Amniotic epithelial cell (primary cell): ENCODE measurements at places on chromosomes 6 and 20.

DNA sequence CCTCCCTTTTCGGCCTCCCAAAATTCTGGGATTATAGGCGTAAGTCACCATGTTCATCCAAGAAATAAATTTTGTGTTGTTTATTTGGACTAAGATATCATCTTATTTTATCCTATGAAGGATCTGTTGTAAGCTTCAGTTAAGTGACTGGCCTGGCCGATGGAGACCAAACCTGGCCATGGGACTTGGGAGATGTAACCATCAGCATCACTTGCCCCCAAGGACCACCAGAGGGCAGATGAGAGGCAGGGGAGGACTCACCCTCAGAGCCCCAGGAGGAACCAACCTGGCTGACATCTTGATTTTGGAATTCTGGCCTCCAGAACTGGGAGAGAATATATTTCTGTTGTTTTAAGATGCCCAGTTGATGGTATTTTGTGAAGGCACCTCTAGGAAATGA is 266.7 kb downstream of the CDH26 start:
- DNase-seq = no peak

DNA sequence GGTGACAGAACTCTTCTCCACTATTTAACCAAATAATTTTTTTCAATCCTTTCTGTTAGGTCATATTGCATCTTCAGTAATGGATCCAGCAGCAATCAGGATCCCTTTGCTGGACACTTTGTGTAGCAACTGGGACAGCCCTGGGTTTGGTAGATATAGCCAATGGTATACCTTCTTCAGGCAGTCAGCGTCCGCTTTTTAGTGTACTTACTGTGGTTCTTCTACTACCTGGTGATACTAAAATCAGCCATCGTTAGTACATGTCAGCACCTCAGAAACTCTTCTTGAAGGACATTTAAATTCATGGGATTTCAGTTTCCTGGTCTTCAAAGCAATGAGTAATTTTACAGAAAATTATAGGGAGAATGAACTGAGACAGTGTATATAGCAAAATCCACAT is 93.5 kb downstream of the ADGRG6 start:
- DNase-seq = no peak

DNA sequence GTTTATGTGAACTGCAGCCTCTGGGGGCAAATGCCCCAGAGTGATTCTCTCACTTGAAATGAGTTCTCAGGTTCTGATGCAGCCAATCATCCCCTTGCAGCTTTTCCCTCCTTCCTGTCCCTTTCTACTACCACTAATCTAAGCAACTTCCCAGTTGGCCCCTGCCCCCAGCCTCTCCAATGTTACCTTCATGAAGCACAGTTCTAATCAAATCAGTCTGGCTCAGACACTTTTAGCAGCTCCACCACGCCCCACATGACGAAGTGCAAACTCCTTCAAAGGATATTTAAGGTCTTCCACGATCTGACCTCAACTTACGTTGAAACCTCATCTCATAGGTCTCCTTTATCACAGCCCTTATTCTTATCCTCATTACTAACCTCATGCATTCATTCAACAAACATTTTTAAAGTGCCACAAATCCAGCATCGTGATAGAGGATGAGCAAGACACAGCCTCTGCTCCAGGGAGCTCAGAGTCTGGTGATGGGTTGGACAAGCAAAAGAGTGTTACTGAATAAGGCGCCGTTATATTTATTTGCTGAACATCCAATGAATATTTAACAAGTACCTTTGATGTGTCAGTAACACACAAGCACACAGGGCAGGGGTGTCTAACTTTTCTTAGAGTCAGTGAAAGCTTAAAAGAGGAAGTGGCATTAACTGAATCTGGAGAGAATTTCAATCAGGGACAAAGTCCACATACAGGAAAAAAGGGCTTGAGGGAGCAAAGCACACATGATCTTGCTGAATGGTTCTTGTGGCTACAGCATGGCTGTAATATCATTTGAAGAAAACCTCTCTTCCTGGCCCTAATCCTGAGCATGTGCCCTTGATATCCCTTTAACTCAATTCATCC is 20.4 kb upstream of the DTNBP1 start:
- no peak for DNase-seq

DNA sequence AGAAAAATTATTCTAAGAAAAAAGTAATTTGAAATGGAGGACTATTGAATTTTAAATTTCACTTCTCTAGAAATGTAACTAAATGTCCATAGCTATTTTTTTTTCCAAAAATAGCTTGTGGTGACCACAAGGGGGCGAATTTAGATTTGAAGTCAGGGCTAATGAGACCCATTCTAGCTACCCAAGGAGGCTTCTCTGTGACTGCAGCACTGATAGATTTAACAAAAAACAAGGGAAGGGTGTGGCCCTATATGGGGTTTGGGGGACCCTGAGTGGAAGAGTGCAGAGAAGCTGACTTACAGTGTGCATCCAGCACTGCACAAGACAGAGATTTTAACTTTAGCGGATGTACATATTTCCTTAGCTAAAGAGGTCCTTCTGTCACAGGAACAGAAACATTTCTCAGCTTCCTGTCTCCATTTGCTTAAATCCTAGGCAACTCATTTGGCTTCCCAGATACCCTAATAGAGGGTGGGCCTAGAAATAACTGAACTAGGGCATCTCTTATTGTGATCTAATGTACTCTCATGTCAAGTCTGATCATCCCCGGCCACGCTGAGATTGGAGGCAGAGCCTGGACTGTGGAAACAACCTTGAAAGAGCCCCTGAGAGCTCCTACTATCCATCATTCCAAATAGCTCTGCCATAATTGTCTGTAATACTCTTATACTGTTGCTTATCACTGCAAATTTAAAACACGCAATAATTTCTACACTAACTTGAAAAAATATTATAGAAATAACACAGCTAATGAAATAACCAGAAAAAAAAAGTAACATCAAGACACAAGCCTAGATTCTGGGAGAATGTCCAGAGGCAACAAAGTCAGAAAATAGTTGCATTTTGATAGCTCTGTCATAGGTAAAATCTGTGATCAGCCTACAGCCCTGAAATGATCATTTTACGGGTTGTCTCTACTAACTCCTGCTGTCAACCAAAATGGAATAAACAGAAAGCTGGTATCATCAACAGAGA is 93.6 kb downstream of the SNAP91 start:
- peak; percentile 36 for DNase-seq

- no peak for DNase-seq
Observed at GRCh38 chr6:119308991-119309657, 40.4 kb downstream of the MAN1A1 start.

DNA sequence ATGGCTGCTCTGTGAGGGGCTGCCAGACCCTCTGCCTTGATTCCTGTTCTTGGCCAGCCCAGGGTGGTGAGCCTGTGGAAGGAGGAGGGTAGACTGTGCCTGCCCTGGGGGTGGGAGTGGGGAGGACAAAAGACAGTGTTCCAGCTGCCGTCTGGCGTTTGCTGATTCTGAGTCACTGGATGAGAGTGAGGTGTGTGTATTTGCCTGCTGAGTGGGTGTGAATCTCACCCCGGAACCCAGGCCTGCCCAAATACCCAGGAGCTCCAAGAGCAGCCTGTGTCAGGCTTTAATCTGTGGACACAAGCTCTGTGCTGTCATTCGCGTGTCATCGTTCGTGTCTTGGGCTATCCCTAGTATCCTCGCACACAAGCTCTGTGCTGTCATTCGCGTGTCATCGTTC is 2.6 kb upstream of the LKAAEAR1 start:
- DNase-seq = no peak

- peak; percentile 46 for DNase-seq
Observed at GRCh38 chr20:6769903-6770785, 2.7 kb downstream of the BMP2 start.

- DNase-seq = peak; percentile 76
Observed at GRCh38 chr6:49606721-49607390, 29.8 kb downstream of the RHAG start.

- DNase-seq = no peak
Observed at GRCh38 chr6:156701966-156702365, 75.2 kb upstream of the ARID1B start.

DNA sequence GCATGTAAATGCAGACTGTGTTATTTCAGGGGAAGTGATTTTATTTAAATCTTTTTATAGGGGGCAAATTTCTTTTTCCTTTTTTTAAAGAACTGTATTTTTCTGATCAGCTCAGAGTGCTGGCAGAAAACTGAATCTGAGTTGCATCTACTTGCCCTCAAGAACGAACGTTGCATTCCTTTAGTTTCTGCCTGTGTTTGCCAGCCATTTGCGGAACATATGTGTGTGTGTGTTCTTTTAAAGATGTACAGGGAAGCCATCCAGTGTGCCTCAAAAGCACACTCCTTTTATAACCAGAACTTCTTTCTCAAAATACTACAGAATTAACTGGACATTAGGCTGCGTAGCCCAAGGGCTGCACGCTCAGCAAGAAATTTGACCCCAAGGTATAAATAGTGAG is 25.8 kb upstream of the INSM1 start:
- DNase-seq = no peak

DNA sequence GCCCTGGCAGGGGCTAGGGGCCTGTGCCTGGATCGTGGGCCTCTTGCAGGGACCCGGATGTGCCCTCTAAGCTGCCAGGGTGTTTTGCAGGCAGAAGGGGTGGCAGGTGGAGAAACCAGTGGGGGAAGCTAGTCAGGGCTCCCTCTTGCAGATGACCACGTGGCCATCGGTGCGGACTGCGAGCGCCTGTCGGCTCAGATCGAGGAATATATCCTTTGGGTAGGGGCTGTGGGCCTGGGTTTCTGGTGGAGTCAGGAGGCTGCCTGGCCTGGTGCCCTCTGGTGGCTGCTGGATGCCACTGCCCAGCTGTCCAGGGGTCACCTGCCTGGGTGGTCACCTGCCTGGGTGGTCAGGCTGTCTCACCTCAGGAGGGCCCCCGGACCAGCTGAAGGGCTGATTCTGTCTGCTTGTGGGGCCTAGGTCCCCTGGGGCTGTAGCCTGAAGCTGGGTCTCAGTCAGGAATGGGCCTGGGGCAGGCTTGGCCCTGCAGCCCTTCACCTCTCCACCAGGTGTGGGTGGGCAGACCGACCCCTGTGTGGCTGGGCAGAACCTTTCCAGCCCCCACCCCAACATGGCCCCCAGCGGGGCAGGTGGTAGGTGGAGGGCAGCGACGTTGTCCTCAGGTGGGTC is 6.7 kb downstream of the TCEA2 start:
- DNase-seq = no peak

DNA sequence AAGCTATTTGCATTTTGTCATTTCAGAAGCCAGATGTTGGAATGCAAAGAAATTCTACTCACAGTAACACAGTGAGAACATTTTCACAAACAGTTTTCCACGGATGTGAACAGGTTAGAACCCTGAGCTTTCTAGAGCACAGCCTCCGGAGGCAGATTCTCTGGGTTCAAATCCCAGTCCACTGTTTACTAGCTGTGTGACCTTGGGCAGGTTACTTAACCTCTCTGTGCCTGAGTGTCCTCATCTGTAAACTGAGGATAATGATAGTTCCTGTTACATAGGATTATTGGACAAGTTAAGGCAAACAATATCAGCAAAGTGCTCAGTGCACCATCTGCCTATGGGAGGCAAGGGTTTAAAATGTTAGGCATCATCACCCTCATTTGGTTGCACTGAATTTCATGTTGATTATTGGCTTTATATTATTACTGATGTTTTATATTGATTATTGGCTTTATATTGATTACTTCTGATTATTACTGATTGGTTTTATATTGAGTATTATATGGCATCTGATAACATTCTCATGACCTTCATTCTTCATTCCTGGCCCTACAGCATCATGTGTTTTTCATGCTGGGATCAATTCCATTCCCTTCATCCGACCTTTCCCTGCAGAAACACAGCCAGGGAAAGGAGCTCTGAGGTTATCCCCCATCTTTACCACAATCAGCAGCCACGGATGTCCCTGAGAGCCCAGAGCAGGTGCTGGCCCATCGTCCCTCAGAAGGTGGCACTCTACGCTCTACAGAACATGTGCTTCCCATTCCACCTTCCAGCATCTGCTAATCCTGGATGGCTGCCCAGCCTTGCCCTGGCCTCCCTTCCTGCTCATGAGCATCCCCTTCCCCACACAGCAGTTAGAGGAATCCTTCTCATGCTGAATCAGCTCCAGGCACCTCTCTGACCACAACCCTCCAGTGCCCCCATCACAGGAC is 283.1 kb downstream of the PREX1 start:
- DNase-seq = no peak

GRCh38 chr6:7121700-7122241 is 14.0 kb downstream of the RREB1 start:
- no peak for DNase-seq

- DNase-seq = no peak
Observed at GRCh38 chr20:22584922-22585785, 782 bp upstream of the FOXA2 start.

DNA sequence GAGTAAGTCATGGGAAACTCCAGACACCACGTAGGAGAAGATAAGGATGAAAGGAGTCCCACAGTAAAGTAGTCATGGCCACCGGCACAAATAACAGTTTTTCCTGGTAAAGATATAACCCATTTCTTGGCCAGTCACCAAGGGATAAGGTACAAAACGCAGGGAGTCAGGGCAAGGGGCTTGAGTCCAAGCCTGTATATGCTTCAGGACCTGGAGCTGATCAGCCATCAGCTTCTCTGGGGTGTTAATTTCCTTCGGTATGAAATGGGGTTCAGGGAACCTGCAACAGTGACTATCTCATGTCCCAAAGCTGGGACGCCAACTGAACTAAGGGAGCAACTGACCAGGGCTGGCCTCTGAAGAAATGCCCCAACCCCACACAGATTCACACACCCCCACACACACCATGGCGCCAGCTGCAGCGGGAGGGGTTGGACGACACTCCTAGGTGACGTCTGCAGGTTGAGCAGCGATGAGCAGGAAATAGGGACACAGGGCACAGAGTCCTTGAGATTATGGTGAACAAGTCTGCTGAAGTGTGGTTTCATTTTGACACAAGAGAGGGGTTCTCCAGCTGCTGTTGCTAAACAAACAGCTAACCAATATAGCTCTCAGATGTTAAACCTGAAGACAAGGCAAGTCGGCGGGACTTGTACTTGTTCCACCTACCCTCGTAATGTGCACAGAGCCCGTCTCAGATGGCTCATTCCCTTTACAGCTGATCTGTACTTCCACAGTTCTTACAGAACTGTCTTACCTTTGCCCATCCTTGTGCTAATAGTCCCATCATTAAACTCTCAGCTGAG is 7.4 kb upstream of the ADTRP start:
- no peak for DNase-seq

GRCh38 chr6:31169123-31169857 is 1.2 kb downstream of the POU5F1 start:
- DNase-seq = no peak

GRCh38 chr6:39664173-39664572 is 61.0 kb downstream of the KIF6 start:
- DNase-seq = no peak

DNA sequence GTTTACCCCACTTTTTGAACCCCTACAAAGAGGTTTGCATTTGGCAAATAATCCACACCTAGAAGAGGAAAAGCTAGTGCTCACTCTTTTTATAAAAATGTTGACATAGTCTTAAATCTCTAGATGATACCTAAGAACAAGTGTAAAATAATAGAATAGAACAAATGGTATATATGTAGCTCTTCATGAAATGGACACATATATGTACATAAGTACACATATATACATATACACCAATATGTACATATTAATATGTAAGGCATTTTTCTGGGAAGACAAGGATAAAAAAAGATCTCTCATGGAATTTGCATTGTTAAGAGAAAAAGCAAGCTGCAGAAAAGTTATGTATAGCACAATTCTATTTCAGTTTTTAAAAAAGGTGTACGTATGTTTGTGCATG is 27.6 kb upstream of the RIPOR2 start:
- DNase-seq = no peak
